AG20443 (cell line): ENCODE measurements at places on chromosomes 1 and 21.

- DNase-seq: no peak
Measured at GRCh38 chr1:50959303-50959912, 659 bp downstream of the FAF1 start.

DNA sequence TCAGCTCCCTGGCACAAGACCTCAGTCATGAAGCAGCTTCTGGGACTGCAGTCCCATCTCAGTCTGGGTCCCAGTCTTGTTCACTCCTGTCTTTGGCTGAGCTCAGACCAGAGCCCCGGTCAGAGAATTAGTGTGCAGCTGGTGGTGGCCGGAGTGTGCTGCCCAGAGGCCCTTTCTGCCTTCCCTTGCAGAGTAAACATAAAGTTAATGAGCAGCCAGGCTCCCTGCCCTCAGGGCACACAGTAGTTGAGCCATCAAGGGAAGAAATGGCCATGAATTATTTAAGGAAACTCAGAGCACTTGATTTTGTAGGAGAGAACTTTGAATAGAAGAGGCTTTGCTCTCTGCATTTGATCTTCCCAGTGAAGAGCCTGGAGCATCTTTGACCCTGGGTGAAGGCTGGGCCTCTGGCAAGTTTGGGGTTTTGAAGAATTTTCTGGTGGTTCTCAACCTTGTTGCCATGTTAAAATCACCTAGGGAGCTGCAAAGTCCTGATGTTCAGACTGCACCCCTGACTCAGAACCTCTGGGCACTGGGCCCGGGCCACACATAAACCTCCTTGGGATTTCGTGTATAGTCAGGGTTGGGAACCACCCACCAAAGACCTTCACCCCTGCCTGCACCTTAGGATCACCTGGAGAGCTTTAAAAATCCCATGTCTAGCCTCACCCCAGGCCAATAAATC, 26.4 kb upstream of the SELENON start:
- DNase-seq: peak; percentile 34

DNA sequence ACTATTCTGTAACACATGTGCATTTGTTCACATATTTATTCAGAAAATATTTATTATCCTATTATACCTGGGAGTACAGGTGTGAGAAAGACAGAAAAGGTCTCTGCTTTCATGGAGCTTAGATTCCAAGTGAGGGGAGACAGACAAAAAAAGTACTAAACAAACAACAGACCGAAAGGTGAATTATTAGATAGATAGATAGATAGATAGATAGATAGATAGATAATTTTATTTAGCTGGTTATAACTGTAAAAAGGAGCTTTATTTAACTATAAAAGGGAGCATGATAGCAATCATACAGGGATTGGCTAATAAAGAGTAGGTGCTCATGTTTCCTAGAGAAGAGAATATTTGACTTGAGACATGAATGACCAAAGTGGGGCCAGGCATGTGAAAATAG, 119.4 kb downstream of the TNFSF18 start:
- no peak for DNase-seq

DNA sequence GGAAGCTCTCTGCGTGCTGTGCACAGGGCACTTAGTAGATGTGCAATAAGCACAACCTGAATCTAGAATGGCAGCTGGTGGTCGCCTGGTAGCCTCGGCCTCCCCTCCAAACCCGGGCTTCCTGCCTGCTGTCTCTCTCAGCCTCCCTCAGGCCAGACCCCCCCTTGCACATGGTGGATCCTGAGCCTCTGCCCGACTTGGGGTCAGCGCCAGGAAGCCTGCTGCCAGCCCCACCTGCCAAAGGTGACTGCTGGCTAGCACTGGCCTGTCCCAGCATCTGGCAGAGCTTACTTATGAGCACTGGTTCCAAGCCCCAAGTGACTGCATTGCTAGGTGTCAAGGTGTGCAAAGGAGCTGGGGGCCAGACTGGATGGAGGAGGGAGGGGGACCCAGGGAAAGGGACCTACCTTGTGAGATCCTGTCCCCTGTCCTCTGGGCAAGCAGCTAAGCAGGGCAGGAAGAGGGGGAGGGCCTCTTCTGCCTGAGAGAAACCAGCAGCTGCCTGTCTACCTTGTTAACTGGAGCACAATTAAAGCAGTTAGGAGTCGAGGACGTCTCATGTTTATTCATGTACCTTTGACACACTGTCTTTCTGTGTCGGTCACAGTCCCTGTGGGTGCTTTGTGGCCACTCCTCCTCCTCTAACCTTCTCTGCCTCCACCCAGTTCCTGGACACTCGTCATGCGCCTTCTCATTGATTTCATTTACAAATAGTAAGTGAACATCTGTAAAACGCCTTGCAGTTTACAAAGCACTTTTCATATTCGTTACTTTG, 100.9 kb downstream of the DDX20 start:
- no peak for DNase-seq

DNA sequence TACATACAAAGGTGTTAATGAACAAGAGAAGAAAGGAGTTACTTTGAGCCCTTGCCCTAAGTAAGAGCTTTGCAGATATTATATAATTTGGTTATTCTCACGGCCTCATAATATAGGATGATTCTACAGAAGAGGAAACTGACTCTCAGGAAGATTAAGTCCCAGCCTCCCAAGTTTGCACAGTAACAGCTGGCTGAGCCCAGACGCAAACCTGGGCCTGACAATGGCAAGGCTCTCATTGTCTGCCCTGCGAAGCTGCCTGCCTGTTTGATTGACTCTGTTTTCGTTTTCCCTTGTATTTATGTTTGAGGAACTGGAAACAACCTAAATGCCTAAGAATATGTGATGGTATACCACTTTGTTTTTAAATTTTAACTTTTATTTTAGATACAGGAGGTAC, 76.2 kb upstream of the PGBD5 start:
- DNase-seq: no peak

GRCh38 chr1:193062698-193063463, 3.5 kb downstream of the RO60 start:
- DNase-seq: no peak

GRCh38 chr1:245582026-245582425, 427.2 kb downstream of the KIF26B start:
- no peak for DNase-seq

DNA sequence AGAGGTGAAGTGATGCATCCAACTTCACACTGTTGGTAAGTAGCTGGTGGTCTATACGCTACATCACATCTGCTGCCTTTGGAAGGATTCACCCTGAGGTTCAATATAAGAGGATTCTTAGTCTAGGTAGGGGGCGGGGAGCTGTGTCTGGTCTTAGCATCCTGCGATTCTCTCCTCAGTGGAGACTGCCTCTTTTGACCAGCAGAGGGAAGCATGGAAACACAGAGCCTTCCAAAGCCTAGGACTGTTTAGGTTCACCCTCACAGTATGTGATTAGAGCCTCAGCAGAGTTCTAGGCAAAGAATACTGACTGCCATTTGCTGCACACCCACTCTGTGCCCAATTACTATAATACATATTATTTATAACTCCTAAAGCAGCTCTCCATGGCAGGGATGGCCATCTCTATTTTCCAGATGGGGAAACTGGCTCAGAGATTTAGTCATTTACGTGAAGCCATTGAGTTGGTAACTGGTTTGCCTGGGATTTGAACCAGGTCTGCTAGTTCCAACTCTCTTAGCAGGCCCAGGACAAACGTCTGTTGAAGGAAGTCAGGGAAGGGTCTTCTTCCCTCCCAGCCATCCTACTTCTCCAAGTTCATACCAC, 28.9 kb upstream of the EFCAB14 start:
- peak; percentile 78 for DNase-seq

DNA sequence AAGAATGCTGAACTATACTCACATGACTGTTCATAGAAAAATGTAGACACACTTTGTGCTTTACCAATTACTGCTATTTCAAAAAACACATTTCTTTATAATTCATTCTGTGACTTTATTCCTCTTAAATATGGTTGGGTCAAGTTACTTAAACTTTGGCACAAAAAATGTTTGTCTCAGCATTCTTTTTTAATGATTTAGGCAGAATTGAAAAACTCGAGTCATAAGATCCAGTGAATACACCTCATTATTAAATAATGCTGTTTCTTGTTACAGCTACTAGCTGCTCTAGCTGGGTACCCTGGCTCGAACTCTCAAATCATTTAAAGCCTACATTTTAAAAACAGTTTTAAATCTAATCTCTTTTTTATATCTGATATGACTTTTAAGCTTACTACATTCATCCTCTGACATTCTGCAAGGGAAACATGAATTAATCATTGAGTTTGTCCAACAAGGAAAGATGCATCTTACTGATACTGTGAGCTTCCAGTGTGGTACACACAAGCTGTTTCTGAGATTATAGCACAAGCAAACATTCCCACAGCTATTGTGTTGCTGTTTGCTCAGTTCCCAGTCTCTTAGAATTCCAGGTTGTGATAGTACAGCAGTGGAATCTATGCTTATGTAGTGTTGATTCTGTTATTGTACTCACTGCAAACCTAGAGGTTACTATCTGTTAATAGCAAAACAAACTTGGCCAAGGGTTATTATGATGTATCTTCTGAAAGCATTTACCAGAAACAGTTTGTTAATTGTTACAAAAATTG, 746.5 kb downstream of the USP25 start:
- DNase-seq: no peak

GRCh38 chr1:51175278-51175677, 60.8 kb upstream of the RNF11 start:
- no peak for DNase-seq

GRCh38 chr1:201262963-201263608, 20.2 kb upstream of the PKP1 start:
- DNase-seq: no peak

DNA sequence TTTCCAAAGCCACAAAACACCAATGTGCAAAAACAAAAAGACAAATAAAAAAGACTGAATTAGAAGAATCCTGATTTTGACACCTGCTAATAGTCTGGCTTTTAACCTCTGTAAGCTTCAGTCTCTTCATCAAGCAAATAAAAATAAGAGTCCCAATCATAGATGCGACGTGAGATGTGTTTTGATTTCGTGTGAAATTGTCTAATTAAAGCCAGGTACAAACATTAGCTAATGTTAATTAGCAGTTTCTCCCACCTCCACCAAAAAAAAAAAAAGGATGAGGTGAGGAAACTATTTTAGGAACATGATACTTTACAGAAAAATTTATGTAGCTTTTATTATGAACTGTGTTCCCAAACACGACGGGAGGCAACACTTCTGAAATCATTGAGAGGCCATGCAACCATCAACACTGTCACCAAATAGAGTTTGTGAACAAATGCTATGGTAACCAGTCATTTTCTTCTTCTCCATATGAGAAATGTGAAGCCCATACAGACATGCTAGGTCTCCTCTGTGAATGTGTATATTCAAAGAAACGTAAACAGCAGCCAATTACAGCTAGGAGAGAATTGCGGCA, 6.7 kb upstream of the EVI5 start:
- no peak for DNase-seq

GRCh38 chr1:193785850-193786420, 599.5 kb upstream of the B3GALT2 start:
- no peak for DNase-seq

GRCh38 chr1:233045588-233045987, 95.2 kb downstream of the NTPCR start:
- DNase-seq: no peak

DNA sequence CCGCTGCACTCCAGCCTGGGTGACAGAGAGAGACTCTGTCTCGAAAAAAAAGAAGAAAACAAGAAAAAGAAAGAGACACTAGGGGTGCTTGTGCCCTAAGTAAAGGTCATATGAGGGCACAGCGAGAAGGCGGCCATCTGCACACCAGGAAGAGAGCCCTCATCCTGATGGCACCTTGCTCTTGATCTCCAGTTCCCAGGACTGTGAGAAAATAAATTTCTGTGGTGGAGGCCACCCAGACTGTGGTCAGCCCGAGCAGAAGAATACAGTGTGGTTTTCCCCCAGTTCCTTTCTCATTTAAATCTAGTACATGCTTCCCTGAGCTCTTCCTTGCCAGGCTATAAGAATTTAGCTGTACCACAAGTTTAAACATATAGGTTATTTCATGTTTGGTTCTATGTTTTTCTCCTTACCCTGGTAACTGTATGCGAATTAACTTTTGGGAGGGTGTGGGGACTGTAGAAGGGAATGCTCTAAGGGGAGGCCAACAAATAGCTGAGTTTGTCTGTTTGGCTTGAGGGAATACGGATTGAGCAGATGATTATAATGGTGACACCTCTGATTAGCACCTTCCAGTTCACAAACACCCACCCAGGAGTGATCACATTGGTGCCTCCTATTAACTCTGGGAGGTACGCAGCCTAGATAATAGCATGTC, 119.6 kb upstream of the ERRFI1 start:
- DNase-seq: no peak

GRCh38 chr1:42424201-42424600, 31.6 kb downstream of the ZMYND12 start:
- DNase-seq: no peak

- peak; percentile 85 for DNase-seq
Measured at GRCh38 chr1:209805875-209806760, at the start of gene IRF6. Gene IRF6, minus strand, starts transcription at chr1:209806142. Its CDS starts 4,729 bp downstream, at chr1:209801413.

GRCh38 chr1:168319691-168320090, 39.0 kb downstream of the TBX19 start:
- no peak for DNase-seq

DNA sequence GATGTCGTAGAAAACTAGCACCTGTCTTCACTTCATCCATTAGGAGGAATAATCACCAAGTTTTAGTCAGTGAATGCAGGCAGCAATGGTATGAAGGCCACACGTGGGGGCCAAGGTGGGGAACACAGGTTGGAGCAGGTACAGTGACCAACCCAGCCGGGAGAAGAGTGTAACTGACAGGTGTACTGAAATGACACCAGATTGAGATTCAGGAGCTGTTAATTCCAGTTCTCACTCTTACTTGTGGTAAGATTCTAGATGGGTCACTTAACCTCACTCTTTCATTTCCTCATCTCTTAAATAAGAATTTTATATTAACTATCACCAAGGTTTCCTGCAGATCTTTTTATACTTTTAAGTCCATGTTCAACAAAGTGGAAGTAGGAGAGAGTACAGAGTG, 206.2 kb upstream of the PTBP2 start:
- no peak for DNase-seq

DNA sequence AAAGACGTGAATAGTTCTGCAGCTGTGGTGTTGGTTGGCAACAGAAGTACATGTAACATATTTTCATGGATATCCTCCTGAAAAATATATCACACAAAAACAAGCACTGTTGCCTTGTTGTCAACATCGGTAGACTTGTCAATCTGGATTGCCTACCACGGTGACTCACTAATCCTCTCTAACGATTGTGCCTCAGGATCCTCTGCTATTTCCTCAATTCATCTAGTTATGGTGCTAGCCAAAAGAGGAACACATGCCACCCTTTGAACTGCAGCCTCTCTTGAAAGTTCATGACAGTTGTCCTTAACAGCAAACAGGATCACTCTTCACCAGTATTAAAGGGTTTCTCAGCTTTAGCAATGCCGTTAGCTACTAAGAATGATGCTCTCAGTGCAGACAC, 25.7 kb downstream of the RASAL2 start:
- no peak for DNase-seq

- DNase-seq: peak; percentile 90
Measured at GRCh38 chr1:203046984-203047630, 20.8 kb downstream of the PPFIA4 start.
